Activated naive CD8-positive, alpha-beta T cell treated with anti-CD3 and anti-CD28 coated beads, Interleukin-2, amount 10 ng/mL, durations not matched to agents 7 days and 5 days (primary cell): ENCODE measurements at places on chromosomes 13 and 19. TPM values are rescaled to one million over a fixed set of nuclear protein-coding genes. Genes with fewer than 3 reads are reported as not detected.

The IZUMO1 gene
- total RNA-seq: not detected

The ARHGEF1 gene
- total RNA-seq: 824 TPM

The PTGER1 gene
- total RNA-seq: 0.34 TPM

The IRGC gene
- not detected for total RNA-seq

The YJU2 gene
- 29.0 TPM for total RNA-seq

The OR10H1 gene
- total RNA-seq: not detected

DNA sequence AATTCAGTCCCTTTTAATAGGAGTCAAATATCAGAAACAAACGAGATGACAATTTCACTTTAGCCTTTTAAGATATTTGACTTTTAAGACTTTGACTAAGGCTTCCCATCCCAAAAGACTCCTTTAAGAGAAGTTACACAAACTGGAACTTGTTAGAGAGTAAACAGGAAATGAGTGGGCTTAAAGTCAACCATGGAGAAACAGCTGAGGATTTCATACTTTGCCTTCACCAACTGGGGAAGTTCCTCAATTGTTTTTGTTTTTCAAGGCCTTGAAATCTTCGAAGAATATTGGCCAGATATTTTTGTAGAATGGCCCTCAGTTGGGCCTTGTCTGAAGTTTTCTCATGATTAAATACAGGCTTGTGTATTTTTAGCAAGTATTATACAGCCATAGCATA is 227.3 kb downstream of the POU4F1 start:
- DNase-seq: no peak
- peaks cover 2% of the 10 kb centered on the region for H3K27me3 ChIP-seq
- H3K4me1 ChIP-seq: no peaks in the 10 kb centered on the region
- no peak overlapping the region for H3K4me3 ChIP-seq
- H3K27ac ChIP-seq: no peak overlapping the region

DNA sequence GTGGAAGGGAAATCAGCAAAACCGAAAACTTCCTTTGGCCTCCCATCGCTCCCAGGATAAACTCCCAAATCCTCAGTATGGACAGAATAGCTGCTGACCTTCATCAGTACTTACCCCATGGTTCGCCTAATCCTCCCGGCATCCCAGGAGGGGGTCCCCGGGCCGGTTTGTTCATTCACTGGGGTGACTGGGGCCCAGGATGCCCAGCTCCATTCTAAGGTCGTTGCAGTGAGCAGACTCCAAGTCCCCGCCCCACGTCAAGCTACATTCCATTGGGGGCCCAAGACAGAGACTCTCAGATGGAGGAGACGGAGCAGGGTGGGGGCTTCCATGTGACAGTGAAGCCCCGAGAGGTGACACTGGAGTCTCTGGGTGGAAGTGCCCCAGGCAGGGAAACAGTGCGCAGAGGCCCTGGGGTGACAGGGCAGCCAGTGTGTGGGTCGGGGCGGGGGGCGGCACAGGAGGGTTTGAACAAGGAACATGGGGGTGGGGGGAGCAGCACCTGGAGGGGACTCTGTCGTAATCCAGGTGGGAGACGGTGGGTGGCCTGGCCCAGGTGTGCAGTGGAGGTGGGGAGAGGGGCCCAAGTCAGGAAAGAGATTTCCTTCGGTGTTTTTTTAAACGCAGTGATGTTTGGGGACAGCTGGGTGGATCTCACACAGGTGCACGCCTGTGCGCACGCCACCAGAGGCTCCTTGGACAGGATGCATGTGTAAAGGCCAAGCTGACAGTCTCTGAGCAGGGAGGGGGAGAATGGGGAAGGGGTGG is 5.1 kb downstream of the SSBP4 start:
- H3K4me3 ChIP-seq: no peak overlapping the region
- peaks cover 14% of the 10 kb centered on the region for H3K36me3 ChIP-seq
- peaks cover 40% of the 10 kb centered on the region for H3K4me1 ChIP-seq
- H3K27ac ChIP-seq: no peak overlapping the region
- H3K27me3 ChIP-seq: no peaks in the 10 kb centered on the region

DNA sequence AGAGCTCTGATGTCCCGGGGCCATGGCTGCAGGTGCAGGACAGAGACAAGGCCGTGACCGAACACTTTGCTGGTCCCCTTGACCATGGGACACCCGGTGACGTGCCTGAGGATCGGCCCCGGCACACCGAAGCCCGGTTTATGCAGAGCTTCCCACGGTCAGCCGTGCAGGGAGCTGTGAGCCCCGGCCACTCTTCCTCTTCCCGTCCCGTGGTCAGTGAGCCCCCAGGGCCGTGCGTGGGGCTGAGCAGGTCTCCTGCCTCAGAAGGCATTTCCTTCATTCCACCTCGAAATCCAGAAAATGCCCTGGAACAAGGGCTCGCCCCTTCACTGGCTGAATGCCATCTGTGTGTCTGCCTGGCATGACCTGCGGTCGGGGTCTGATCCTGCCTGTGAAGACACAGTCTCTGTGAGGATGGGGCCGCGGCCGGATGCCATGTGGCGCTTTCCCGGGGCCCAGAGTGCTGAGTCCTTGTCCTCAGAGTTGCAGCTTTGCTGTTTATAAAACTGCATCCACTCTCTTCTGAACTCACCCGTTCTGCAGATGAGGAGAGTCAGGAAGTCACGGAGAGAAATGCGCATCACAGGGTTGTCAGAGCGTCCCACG is 16.9 kb downstream of the MCF2L start:
- no peaks in the 10 kb centered on the region for H3K27me3 ChIP-seq
- no peak for DNase-seq
- H3K36me3 ChIP-seq: no peaks in the 10 kb centered on the region
- no peak overlapping the region for H3K4me3 ChIP-seq
- H3K27ac ChIP-seq: no peak overlapping the region

DNA sequence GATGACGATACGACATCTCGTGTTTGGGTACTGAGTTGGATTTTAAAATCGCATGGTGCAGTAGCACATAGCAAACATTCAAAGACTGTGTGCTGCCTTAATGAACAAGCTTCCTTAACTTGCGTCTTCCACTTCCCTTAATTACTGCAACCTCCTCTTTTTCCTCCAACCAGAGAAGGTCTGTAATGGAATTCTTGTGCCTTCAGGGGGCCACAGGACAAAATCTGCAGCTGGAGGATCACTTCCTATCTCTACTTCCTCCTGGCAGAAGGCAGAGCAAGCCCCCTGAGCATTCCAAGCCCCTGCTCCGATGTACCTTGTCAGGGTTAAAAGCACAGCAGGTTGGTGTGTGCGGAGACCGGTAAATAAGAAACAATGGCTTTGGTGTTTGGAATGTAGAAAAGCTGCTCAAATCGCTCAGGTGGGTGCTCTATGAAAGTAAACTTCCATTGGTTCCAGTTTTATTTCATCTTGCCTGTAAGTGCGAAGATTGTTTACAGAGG is 151.3 kb upstream of the UQCRFS1 start:
- H3K36me3 ChIP-seq: no peaks in the 10 kb centered on the region
- DNase-seq: no peak
- no peak overlapping the region for H3K4me3 ChIP-seq

DNA sequence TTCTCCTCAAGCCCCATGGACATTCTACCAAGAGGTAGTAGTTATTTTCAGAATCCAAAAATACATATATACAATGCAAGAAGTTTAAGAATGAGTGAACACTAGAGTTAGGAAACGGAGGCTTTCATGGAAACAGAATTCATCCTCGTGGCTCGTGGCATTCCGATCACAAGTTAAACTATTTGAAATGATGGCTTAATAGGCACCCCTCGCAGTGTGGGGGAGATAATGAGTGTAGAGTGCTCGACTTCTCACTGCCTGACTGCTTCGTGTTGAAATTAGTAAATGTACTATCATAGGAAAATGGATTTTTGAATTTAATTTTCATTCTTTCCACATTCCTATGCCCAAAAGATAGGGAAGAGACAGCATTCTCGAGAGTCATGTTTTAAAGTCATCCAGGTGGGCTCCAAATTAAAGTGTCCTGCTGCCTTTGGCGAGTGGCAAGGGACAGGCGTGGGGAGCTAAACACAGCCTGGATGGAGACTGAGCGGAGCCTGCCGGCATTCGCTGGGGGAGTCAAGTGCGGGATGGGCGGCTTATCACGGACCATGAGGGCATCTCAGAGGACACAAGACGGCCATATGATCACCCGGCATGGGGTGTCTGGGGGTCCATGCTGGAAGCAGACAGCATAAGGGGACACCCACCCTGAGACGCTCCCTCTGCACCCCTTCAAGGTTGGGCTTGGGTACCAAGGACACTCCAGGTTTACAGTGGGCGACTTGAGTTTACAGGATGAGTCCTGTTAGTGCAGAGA is 165.2 kb downstream of the TEX29 start:
- H3K4me1 ChIP-seq: no peaks in the 10 kb centered on the region
- no peak overlapping the region for H3K4me3 ChIP-seq
- H3K27me3 ChIP-seq: no peaks in the 10 kb centered on the region
- no peak overlapping the region for H3K27ac ChIP-seq
- DNase-seq: no peak
- H3K36me3 ChIP-seq: no peaks in the 10 kb centered on the region
